ENCODE measurements at places on chromosomes 2 and 18.

- peak; percentile 56 for DNase-seq
Observed at GRCh38 chr2:36356298-36356989, 866 bp downstream of the CRIM1 start.

GRCh38 chr18:50113726-50114125 lies 81.2 kb downstream of the MYO5B start:
- DNase-seq: no peak

GRCh38 chr2:18835787-18836186 lies 246.4 kb upstream of the NT5C1B start:
- DNase-seq: no peak

- no peak for DNase-seq
Observed at GRCh38 chr2:217703102-217703501, 299.7 kb downstream of the TNS1 start.

- peak; percentile 47 for DNase-seq
Observed at GRCh38 chr2:134718817-134719814, at the start of gene TMEM163. Gene TMEM163 (minus strand): TSS chr2:134719000.

- peak; percentile 56 for DNase-seq
Observed at GRCh38 chr18:57087644-57088376, 59.1 kb upstream of the BOD1L2 start.

DNA sequence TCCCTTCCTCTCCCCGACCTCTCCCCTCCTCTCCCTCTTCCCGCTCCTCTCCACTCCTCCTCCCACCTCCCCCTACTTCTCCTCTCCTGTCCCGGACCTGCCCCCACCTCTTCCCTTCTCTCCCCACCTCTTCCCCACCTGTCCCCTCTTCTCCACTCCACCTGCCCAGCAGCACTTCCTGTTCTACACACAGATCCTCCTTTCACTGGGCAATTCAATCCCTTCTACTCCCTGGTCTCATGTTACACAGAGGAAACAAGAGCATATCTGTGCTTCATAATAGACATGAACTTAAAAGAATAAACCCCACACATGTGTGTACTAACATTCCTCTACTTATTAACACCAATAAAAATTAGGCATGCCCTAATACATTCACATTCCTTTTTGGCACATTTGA lies 34.8 kb downstream of the TIMM21 start:
- DNase-seq: no peak

- DNase-seq: no peak
Observed at GRCh38 chr2:171485116-171485515, 37.2 kb upstream of the CYBRD1 start.

DNA sequence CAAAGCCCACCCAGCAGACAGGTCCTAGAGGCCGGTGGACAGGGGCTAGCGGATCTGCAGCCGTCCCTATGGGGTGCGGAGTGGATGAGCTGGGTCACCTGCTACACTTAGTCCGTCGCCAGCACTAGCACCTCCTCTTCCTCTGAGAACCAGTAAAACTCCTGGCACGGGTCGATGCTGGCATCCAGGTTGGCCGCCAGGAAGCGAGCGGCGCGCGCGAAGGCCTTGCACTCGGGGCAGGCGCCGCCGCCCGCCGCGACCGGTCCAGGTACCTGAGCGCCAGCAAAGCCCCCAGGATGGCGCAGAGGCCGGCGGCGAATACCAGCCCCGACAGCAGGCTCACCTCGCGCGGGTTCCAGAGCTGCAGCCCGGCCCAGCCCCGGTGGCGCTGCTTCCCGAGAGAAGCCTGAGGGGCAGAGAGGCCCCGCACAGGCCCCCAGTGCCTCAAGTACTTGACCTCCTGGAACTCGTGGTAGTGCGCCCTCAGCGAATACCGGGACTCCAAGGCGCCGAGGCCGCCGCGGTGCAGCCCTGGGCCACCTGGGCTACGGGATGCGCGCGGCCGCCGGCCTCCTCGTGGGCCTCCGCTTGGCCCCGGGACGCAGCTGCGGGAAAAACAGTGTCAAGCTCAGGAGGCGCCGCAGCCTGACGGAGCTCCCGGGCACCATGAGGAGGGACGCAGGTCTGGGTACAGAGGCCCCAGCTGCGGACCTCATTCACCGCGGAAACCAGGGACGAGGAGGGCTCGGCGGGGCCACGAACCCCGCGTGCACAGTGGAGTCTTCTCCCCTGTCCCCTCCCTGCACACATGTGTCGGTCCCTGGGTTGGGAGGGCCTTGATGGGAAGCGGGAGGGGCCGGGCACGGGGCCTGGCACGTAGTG lies 27.5 kb upstream of the ALPP start:
- DNase-seq: peak; percentile 18

- DNase-seq: peak; percentile 77
Observed at GRCh38 chr2:120919771-120920453, 184.2 kb downstream of the GLI2 start.

GRCh38 chr2:174779361-174779928 lies 15.2 kb upstream of the CHRNA1 start:
- peak; percentile 61 for DNase-seq

DNA sequence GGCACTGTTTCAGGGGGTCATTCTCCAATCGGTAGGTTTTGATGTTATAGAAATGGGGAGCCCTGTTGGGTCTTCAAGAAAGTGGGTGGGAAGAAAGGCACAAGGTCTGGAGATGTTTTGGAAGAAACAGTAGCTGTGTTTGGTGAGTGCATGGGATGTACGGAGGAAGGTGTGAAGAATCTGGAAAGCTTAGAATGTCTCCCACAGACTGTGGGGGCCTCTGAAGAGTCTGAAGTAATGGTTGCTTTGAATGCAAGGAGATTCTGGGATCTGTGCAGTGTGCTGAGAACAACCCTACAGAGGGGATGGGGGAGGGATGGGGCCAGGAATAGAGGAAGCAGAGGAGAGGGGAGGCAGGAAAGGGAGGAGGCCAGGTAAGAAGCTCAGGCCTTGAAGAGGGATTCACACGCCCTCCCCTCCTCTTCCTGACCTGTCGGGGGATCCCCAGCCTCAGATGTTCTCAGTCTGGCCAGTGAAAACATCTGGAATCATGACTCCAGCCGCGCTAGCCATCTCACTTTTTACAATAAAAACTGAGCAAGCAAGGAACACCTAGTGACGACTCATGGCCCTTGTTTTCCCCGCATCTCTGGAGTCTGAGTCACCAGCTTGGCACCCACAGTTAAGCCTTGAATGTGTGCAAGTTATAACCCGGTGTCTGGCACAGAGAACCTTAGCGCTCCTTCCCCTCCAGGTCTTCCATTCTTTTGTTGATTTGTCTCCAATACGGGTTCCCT lies 74.2 kb downstream of the SH3BP4 start:
- DNase-seq: peak; percentile 94

DNA sequence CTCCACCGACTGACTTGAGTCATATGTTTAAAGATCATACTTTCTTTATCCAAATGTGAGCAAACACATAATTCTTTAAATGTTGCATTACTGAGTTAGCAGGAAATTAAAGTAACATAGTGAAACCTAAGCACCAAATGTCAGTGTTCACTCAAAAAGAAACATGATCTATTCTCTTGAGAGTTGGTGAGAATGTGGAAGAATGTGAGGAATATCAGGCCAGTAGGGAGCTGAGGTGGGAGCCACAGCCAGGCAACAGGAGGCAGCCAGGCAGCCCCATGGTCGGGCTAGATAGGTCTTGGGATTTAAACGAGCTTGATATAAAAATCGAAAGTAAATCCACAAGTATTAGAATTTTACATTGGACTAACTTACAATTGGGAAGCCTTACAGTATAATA lies 198.1 kb upstream of the SH3BP4 start:
- no peak for DNase-seq

- DNase-seq: peak; percentile 46
Observed at GRCh38 chr2:11681722-11682589, 12.0 kb upstream of the NTSR2 start.

DNA sequence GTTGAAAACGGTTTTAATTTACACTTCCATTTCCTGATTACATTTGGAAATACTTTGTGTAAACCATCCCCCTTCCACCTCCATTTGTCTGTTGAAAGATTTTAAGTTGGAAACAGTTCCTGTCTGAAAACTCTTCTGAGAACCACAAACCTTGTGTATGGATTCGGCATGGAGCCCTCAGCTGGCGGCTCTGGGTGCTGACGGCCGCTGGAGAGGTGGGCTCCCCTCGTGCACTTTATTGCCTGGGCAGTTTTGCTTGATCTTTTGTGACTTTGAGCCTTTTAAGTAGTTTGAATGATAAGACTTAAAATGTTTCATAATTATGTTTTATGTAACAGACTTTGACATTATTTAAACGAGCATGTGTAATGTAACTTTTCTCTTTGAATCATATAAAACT lies 11.1 kb downstream of the KLF11 start:
- DNase-seq: no peak

DNA sequence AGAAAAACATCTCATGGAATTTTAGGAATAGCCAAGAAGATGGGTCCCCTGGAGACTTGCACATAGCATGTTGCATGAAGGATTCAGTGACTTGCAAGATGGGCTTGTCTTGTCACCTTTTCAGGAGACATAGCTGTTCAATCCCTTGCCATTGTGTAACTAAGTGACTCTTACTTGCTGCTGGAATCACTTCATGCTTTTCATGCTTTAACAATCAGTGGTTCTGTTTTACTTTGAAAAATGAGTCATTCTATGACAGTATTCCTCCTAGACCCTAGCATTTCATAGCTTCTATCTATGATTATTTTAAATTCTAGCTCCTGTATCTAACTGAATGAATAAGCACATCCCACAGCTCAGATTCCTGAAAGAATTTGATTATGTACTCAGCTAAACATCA lies 2.8 kb downstream of the KYNU start:
- peak; percentile 92 for DNase-seq

All from kidney tubule cell (primary cell).